DMS153 (cell line): ENCODE measurements at places on chromosomes 6 and 20.
A peak's percentile ranks its signal among the peaks of the same experiment; 100 is the strongest.

DNA sequence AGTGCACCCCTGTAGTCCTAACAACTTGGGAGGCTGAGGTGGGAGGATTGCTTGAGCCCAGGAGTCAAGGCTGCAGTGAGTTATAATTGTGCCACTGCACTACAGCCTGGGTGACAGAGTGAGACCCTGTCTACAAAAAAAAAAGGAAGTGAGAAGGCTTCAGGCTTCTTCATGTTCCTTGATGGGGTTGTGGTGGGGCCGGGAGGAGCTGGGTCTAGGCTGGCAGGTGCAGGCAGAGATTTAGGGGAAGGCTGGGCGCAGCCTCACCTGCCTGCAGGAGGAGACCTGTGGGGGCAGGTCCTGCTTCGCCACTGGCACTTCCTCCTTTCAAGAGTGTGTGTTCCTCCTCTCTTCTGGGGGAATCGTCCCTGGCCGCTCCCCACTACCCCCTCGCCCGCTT, 63.9 kb downstream of the CHMP4B start:
- no peak for DNase-seq

DNA sequence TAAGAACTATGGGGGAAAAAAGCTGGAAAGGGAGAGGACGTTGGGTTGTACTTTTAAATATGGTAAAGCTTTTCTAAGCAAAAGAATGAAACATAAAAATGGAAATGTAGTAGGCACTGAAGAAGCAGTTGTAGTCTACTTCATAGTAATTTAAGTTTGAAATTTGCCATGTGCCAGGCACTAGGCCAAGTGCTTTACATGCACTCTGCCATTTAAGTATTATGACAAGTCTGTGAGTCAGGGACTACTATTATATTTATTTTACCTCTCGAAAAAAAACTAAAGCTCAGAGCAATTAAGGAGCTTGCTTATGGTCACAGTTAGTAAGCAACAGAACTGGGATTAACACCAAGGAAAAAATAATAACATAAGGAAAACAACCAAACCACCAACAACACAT, 257.8 kb downstream of the GMDS start:
- DNase-seq, result no peak

- DNase-seq, result no peak
Measured at GRCh38 chr6:17923401-17923863, 64.0 kb downstream of the KIF13A start.

DNA sequence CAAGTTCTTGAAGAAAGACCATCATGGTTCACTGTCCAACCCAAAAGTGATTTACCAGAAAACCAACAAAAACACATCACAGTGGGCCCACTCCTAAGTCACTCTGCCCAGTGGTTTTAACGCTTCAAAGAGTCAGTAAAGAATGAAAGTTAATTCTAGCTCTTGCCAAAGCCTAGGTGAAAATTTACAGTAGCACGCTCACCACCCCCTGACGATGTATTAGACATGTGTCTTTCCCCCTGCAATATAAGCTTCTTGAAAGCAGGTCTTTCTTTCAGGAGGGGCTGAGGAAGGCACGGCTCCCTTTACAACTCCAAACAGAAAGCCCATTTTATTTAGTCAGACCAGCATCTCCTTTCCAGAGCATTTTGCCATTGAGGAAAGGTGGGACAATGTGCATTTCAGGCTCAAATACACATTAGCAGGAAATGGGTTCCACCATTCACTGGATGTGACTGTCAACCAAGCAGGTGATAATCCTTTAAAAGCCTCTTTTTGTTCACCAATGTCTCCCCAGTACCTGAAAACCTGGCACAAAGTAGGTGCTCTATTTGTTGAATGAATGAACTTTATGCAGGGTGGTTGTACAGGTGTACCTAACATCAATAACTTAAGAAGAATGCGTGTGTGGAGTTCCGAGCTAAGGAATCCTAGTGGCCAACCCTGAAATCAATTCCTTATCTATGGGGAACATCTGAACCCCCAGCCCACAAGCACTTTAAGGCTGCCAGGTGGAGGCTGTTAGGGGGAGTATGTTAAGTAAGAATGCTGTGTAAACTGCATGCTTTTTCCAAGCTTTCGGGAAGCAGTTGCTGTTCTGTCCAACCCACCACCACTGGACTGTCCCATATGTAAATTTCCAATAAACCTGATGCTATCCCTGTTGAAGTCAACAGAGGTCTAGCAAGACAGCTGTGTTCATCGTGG, 11.4 kb downstream of the EZR start:
- no peak for DNase-seq

DNA sequence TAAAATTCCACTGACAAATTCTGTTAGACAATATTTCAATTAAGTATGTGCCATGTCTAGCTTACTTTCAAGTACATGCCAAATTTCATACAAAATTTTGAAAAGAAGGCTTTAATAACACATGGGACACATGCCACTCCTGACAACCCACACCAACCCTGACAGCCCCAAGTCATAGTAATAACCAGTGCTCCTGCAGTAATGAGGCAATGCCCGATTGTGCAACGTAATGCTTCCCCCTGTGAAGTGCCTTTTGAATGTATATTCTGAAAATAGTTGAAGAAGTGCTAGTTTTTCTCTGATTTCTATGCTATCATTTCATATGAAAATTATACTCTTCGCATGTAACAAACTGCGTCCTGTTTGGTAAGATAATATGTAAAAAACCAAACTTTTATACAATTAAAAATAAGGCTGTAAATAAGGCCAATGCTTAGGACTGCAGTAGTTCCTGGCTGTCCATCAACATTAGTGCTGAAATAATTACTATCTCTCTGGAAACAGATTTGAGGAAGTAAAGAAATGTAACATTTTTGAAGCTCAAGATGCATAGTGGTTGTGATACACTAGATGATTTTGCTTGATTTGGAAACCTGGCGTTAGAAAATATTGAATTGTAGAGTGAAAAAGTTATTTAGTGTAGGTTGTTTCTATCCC, 125.8 kb upstream of the BCLAF1 start:
- no peak for DNase-seq

GRCh38 chr20:61146023-61146422, 106.0 kb upstream of the CDH4 start:
- no peak for DNase-seq

DNA sequence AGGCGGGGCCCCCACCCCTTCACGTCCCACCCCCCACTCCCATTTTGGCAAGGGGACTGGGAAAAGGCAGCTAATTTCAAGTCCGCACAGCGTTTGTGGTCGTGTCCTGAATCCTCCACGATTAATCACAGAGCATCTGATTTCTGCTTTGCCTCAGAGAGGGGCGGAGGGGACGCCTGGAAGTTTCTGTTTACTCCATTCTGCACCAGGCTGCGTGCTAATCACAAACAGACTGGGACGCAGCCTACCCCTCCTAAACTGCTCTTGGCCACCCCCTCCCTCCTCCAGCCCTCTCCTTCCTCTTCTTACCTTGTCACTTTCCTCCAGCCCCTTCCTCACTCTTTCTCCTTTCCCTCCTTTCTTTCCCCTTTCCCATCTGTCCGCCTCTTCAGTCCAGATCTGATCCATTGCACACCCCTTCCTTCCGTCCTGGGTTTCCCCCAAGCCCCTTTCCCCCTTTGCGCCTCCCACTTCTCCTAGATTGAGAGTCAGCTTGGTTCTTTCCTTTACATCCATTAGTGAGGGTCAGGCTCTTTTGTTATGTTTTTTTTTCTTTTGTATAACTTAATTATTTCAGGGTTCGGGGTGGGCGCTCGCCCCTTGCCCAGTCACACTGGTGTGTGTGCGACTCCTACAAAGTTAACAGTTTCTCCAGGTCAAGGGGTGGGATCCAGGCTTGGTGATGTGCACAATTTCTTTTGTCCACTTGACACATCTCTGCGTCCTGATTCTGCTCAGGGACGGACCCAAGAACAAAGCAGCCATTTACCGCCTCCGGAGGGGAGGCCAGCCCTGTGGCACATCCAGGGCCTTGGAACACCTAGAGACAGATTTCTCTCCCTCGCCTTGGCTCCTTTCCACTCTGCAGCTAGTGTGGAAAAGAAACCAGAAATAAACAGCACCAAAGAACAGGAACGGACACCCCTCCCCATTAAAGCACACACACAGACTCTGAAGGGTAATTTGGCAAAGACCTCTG, 520 bp upstream of the RIPOR3 start:
- no peak for DNase-seq

DNA sequence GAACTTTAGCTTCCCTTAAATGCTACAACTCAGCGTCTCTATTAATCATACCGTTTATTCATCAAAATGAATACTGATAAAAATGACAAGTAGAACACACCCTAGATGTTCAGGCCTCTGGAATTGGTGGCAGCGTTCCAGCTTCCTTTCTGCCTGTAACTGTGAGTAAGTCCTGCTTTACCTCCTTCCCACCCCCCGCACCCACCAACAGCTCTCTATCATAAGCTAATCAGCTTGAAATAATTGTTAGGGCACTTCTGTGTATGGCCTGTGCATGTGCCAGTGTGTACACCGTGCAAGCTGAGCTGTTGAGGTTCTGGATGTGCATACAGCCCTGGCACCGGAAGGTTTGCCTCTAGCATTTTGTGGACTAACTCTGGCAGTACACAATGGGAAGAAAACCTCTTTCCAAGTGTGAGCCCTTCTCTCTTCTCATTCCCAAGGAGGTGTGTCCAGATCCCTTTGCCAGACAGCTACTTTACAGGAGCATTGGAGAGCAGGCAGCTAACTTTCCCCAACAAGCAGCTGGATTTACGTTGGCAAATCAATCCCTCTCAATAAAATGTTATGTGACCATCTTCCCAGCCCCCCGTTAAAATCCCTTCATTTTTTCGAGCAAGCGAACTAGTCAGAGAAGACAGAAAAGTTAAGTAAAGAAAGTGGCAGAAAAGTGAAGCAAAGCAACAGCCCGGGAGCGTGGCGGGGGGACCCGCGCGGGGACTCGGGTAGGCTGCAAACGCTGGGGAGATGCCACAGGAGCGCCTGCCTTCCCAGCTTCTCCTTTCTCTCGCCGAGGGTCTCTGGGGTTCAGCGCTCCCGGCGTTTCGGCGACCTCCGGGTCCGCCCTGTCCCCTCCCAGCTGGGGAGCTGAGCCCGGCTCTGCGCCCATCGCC, 803 bp upstream of the ADGRG6 start:
- no peak for DNase-seq

- DNase-seq, result peak; percentile 87
Measured at GRCh38 chr6:123841067-123841896, 37.6 kb downstream of the NKAIN2 start.

GRCh38 chr20:45850926-45851325, 6.3 kb downstream of the ACOT8 start:
- DNase-seq, result no peak

DNA sequence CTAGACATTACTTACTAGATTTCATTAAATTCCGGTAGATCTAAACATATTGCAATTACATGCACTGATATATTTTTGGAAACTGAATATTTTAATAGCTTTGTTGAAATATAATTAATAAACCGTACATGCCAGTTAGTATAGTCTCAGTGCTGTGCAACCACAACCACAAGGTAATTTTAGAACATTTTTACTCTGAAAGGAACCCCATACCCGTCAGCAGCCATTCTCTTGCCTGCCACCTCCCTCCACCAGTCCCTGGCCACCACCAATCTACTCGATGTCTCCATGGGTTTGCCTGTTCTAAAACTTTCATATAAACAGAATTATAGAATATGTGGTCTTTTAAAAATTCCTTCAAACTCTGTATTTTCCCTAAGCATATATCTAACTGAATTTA, 293.9 kb downstream of the THBS2 start:
- no peak for DNase-seq

- peak; percentile 26 for DNase-seq
Measured at GRCh38 chr6:106913676-106914280, 60.8 kb downstream of the CD24 start.

DNA sequence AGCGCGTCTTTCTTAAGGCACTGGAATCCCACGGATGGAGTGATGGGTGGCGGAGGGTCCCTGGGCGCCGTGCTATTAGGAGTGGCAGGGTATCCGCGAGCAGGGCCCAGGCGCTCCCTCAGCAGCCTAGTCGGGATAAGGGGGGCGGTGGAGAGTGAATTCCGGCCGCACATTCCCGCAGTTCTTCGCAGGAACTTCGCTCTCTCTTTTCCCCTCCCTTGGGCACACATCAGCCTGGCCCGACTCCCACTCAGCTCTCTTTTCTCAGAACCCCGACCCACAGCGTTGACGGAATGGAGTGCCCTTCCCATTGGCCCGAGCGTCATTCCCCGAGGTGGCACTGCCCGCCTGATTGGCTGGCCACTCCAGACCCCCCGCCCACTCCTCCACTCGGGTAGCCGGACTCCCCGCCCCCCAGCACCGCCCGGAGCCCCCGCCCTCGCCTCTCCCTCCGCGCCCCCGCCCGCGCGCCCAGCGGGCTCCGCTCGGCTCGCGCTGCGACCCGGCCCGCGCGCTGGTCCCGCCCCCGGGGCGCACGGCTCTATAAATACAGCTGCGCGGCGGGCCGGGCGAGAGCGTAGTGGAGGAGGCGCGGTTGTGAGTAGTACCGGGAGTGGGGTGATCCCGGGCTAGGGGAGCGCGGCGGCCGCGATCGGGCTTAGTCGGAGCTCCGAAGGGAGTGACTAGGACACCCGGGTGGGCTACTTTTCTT, at the start of gene ID4:
Gene ID4, plus strand, starts transcription at position 572 of the 712 bp plus-strand sequence. CDS start 385 bp downstream, outside the sequence.
- peak; percentile 44 for DNase-seq

DNA sequence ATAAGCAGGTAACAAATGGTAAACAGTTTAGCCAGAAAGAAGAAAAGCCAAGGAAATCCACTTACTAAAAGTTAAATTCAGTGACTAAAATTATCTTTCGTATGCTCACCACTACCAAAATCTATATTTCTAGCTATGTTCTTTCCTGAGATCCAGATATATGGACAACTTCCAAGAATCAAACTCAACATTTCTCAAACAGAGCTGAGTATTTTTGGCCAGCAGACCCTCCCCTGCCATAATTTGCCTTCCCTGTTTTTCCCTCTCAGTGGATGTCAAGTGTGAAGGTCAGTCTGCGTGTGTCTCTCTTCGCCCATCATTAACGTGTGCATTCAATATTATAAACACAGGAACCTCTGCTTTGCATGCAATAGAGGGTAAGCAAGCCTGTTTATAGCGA, 42.0 kb downstream of the PRKN start:
- no peak for DNase-seq

DNA sequence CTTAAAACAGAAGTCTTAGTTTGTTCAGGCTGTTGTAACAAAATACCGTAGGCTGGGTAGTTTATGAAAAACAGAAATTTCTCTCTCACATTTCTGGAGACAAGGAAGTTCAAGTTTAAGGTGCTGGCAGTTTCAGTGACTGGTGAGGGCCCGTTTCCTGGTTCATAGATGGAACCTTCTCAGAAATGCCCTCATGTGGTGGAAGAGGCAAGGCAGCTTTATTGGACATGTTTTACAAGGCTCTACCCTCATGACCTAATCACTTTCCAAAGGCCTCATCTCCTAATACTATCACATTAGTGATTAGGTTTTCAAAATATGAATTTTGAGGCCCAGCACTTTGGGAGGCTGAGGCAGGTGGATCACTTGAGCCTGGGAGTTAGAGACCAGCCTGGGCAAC, 2.4 kb downstream of the HEBP2 start:
- DNase-seq, result peak; percentile 48

- DNase-seq, result peak; percentile 49
Measured at GRCh38 chr6:90177544-90178383, 118.9 kb downstream of the BACH2 start.

- DNase-seq, result no peak
Measured at GRCh38 chr20:41135888-41136679, 1.3 kb upstream of the PLCG1 start.
